CD4-positive, alpha-beta T cell treated with Interleukin-10 for 1 hour (primary cell): ENCODE measurements at places on chromosomes 6 and 20.

DNA sequence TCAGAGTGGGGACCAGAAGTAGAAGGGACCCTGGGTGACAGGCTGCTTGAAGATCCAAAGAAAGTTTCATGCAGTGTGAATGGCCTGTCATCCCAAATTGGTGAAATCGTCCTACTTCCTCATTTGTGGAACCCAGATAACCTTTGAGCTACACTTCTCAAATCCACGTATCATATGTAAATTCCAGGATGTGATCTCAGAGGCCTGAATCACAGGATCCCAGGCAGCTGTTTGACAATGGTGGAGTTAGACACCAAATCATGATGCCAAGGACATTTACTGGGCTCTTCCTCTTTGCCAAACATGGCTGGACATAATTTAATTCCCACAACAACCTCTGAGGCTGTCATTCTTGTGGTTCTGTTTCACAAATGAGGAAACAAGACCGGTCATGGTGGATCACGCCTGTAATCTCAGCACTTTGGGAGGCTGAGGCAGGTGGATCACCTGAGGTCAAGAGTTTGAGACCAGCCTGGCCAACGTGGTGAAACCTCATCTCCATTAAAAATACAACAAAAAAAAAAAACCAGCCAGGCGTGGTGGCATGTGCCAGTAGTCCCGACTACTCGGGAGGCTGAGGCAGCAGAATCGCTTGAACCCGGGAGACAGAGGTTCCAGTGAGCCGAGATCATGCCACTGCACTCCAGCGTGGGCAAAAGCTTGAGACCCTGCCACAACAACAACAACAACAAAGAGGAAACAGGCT, 39.9 kb upstream of the TTPAL start:
- DNase-seq = no peak

DNA sequence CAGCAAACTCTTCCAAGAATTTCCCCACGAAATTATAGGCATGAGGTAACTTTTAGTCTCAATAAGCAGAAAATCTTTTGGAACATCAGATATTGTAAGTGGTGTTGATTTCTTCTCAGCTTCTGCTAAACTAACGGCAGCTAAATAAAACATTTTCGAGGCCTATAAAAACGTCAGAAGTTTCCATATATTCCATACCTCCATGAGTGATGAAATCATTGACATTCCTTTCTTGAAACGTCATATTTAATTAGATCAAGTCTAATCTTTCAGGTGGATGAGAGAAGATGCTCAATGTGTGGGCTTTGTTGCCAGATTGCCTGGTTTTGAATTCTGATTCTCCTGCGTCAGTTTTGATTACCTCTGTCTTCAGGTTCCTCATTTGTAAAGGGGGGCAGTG, 81.3 kb downstream of the CDC5L start:
- no peak for DNase-seq

DNA sequence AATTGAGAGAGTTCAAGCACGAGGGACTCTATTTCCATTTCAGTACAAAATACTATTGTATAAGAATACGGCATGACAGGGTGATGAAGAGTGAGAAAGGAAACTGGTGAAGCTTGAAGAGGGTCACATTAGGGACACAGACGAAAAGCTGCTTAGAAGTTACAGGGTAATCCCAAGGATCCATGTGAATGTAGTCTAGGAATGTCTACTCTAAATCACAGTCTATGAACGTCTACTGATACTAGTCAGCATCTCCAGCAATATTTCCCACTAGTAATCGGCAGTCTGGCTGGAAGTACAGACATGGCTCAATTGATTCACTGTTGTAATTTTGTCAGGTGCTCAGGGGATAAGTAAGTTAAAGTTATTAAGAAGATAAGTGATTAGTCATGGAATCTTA, 156.4 kb downstream of the ASCC3 start:
- no peak for DNase-seq

DNA sequence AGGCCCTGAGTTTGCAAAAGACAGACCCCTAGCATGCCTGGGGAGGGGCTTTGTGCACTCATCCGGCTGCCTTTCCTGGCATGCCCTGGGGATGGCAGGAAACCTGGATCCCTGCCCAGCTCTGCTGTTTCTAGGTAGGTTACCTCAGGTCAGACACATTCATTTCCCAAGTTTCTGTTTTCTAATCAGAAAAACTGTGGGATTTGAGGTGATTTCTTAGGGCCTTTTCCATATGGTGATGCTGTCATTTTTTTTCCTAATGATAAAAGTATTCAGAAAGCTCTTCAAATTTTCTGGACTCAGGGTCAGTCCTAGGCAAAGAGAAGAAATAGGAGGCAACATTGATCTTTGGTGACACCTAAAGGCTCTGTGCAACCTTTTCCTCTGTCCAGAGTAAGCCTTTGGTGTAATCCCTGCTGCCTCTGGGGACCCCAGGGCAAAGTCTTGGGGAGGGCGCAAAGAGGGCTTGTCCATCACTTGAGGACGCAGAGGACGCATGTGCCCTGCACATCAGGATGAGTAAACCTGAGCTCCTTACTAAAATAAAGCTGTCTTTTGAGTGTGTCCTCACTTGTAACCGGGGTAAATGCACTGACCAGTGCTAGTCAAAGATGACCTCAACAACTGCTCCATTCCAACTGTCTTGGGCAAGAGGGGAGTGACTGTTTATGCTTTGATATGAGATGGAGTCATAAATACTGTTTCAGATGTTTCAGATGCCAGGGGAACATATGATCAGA, 13.5 kb upstream of the TRAM2 start:
- DNase-seq = no peak

DNA sequence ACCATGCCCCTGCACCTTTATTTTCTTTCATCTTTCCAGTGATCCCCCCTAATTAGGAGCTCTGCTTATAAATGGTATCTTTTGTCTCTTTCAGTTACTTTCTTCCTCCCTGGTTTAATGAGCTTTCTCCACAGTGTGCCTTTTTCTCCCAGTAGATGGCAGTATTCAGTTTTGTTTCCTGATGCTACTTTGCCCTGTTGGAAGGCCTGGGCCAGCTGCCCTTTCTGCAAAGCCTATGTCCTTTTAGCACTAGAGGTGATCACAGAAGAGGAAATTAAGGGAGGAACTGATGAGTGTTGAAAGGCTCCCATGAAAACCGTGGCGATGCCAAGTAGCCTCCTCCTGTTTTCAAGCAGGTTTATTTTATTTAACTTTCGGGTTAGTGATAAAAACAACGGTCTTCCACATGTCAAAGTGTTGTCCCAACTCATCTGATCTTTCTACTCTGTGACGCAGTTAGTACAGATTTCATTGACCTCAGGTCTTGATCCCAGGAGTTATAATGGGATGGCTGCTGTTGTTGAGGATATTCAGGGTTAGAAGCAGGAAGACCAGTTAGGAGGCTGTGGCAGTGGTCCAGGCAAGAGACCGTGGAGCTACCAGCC, 184.2 kb upstream of the BMP2 start:
- DNase-seq = no peak

DNA sequence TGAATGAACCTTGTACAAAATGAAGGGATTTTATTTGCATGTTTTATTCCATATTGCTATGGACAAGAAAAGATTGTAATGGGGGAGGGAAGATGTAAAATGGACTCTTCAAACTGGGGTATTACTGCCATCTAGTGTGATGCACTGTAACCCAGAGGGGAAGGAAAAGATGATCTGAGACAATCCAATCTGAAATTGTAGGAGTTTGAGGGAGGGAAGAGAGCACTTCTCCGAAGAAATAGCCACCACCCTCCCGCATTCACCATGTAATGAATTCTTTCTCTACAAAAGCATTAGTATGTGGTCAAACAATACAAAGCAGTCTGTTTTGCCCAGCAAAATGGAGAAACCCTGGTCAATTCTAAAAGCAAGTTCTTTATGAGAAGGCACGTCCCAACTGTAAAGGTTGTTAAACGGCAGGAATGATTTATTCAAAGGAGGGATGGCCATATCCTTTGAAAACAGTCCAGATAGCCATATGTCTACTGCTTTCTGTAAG, 679.5 kb upstream of the NRSN1 start:
- DNase-seq = no peak

DNA sequence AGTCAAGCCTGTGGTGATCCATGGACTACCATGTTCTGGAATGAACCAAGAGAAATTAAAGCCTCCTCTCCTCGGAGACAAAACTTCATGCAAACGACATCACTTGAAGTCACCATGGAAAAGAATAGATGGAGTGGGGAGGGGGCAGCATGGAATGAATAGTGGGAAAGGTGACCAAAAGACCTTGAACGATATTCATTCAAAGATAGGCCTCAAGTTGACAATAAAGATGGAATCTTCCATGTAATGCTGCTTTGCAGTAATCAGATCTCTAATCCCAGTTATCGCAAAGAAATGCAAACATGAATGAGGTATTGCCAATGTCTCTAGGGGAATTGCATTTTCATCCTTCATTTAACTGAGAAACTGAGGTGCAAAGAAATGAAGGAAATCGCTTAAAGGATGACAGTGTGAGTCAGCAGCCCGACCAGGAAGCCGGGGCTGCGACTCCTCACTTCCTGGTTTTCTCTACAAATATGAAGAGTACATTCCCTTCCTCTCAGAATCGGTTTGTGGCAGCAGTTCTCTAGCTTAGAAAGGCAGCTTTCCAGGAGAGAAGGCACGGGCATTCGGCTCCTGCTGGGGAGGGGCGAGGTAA, 65.6 kb upstream of the RREB1 start:
- no peak for DNase-seq

GRCh38 chr6:126253431-126253830, 86.5 kb upstream of the CENPW start:
- DNase-seq = no peak

GRCh38 chr6:37985355-37985754, 165.8 kb downstream of the ZFAND3 start:
- peak; percentile 15 for DNase-seq
